ENCODE measurements at places on chromosomes 6 and 20.

- DNase-seq, result peak; percentile 88
These were observed at the start of gene SNX9 for GRCh38 chr6:157823001-157823527. TSS of gene SNX9 (plus strand) at chr6:157823246. CDS start at chr6:157823435, 189 bp downstream.

GRCh38 chr6:168686029-168686738 is 245.2 kb downstream of the SMOC2 start:
- DNase-seq, result no peak

- no peak for DNase-seq
These were observed 2.0 kb upstream of the TP53RK start for GRCh38 chr20:46691196-46691595.

DNA sequence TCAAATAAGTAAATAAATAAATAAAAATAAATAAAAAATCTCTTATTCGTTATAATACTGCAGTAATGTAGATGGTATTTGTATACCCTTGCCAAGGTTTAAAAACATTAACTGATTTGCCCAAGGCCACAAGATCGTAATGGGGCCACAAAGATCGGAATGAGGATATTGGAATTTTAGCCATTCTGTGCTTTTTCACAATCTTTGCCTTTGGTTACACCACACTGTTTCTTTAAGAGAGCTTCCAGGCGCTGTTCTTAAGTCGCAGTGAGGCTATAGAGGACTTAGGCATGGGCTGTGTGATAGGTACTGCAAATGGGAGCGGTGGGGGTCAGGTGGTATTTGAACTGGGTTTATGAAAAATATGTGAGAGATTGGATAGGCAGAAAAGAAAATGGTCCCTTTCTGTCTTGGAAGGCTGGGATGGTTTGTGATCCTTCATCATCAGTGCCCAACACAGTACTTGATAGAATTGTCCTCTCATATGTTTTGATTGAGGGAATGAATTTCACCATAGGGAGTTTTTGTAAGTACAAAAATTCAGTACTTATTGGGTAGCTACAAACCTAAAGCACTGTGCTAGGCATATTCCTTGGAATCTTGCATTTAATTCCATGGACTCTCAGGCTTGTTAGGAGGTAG is 1.4 kb downstream of the NUS1 start:
- no peak for DNase-seq

- DNase-seq, result no peak
These were observed 245.4 kb upstream of the SOX4 start for GRCh38 chr6:21348146-21348503.

- DNase-seq, result peak; percentile 46
These were observed 67.1 kb upstream of the ADGRF4 start for GRCh38 chr6:47631269-47631772.

DNA sequence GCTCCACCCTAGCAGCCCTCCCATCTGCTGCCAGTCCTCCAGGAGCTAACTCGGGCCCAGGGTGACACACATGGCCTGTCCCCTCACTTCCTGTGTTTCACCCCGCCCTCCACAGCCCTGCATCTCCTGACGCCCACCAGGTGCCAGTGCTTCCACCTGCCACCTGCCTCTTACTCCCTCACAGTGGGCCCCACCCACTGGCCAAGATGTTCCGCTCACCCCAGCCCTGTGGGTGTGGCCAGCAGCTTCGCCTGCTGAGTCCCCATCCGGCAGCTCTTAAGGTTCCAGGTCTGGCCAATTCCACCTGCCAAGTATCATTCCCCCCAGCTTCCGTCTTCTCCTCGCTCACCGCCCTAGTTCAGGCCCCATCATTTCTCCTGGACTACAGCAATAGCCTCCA is 184.1 kb downstream of the MBOAT1 start:
- DNase-seq, result no peak
